ENCODE measurements at places on chromosomes 12 and 14.

DNA sequence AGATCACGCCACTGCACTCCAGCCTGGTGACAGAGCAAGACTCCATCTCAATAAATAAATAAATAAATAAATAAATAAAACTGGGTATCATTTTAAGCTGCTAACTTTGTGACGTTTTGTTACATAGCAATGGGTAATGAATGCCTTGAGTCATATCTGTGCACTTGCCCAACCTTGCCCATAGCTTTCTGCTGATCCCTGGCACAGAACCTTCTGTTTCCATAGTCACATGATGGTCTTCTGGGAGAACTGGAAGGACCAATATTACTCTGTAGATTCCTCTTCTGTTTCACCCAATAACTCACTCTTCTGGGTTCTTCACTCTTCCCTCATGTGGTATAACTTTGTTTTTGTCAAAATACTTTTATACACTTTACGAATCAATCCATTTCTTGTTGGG lies 140.8 kb downstream of the SCARB1 start:
- no peaks in the 10 kb centered on the region for H3K36me3 ChIP-seq
- no peaks in the 10 kb centered on the region for H3K27me3 ChIP-seq
- H3K4me1 ChIP-seq, result no peaks in the 10 kb centered on the region
- no peak overlapping the region for H3K27ac ChIP-seq
- DNase-seq, result no peak
- no peak overlapping the region for H3K4me3 ChIP-seq

GRCh38 chr12:124573839-124574786 lies 6.7 kb upstream of the NCOR2 start:
- H3K27ac ChIP-seq, result no peak overlapping the region
- H3K4me3 ChIP-seq, result no peak overlapping the region
- H3K27me3 ChIP-seq, result no peaks in the 10 kb centered on the region
- DNase-seq, result no peak

GRCh38 chr14:95614349-95614748 lies 71.9 kb upstream of the TCL1B start:
- H3K4me3 ChIP-seq, result no peak overlapping the region
- H3K27me3 ChIP-seq, result no peaks in the 10 kb centered on the region
- no peaks in the 10 kb centered on the region for H3K36me3 ChIP-seq

DNA sequence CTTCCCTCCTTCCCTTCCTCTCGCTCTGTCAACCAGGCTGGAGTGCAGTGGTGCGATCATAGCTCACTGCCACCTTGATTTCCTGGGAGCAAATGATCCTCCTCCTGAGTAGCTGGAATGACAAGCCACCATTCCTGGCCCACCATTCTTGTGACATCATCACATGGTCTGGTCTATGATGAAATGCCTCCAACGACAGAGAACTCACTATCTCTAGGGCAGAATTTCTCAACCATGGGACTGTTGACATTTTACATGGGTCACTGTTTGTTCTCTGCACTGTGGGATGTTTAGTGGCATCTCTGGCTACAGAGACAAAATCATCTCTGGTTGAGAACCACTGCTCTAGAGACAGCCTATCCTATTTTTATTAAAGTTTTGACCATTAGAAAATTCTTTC lies 9.7 kb downstream of the VRK1 start:
- DNase-seq, result no peak
- H3K27me3 ChIP-seq, result no peaks in the 10 kb centered on the region
